GM23248 (cell line): ENCODE measurements at places on chromosomes 7 and 10. TPM values are rescaled to one million over a fixed set of nuclear protein-coding genes. Genes with fewer than 3 reads are reported as not detected.

- H3K4me1 ChIP-seq, result peaks cover 14% of the 10 kb centered on the region
- no peak overlapping the region for H3K27ac ChIP-seq
- H3K36me3 ChIP-seq, result no peaks in the 10 kb centered on the region
- no peak overlapping the region for H3K4me3 ChIP-seq
- no peak for DNase-seq
- H3K27me3 ChIP-seq, result no peaks in the 10 kb centered on the region
Observed at GRCh38 chr10:90939116-90939515, 18.2 kb upstream of the ANKRD1 start.

DNA sequence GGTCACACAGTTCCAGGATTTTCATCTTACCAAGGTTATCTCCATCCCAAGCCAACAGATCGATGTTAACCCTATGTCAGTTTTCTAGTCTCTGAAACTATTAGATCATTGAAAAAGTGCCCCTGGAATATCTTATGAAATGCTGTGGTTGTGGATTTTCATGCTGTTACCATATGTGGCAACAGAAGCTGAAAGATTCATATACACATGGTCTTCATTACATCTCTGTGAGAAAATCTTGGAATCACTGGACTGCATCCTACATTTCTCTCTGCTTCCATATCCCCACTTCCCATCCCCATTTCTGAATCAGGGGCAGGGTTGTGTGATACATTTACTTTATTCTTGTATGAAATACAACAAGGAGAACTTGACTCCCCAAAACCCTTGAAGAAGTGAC is 146.1 kb downstream of the SLC16A9 start:
- H3K4me1 ChIP-seq, result peaks cover 7% of the 10 kb centered on the region
- no peaks in the 10 kb centered on the region for H3K27me3 ChIP-seq
- H3K27ac ChIP-seq, result no peak overlapping the region
- no peaks in the 10 kb centered on the region for H3K36me3 ChIP-seq

Gene EVX1
- polyA plus RNA-seq, result not detected in 2 replicates

- H3K4me1 ChIP-seq, result no peaks in the 10 kb centered on the region
- DNase-seq, result peak; percentile 36
- H3K27ac ChIP-seq, result no peak overlapping the region
- H3K4me3 ChIP-seq, result no peak overlapping the region
- H3K27me3 ChIP-seq, result 0 out of 2 replicates have a peak, but pooled peaks cover 8% of the 10 kb centered on the region
Observed at GRCh38 chr7:156932006-156932405, 17.5 kb upstream of the NOM1 start.

- DNase-seq, result no peak
- no peaks in the 10 kb centered on the region for H3K4me1 ChIP-seq
- no peak overlapping the region for H3K27ac ChIP-seq
- H3K36me3 ChIP-seq, result no peaks in the 10 kb centered on the region
- H3K27me3 ChIP-seq, result peaks cover 5% of the 10 kb centered on the region; the same call in 1 of the 2 replicates
Observed at GRCh38 chr7:142628945-142629344, 120.3 kb upstream of the PRSS1 start.

Gene MINPP1
- polyA plus RNA-seq, result 45.7 and 46.0 TPM in 2 replicates

DNA sequence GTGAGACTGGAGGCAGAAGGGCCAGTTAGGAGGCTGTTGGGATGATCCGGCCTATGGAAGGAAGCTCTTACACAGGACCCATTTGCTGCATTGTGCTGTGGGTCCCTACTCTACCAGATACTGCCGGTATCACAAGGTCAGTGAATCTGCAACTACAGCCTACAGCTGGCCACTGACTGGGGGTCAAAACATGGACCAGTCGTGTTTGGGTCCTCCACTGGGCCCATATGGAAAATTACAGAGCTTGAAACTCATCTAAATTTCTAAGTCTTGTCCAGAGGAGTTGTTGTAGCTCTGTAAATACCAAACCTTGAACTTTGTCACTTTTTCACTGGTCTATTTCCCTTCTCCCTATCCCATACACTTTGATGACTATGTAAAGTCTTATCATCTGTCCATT is 5.6 kb upstream of the NUP205 start:
- H3K36me3 ChIP-seq, result no peaks in the 10 kb centered on the region
- H3K4me1 ChIP-seq, result no peaks in the 10 kb centered on the region
- no peak for DNase-seq
- no peak overlapping the region for H3K27ac ChIP-seq
- no peaks in the 10 kb centered on the region for H3K27me3 ChIP-seq

DNA sequence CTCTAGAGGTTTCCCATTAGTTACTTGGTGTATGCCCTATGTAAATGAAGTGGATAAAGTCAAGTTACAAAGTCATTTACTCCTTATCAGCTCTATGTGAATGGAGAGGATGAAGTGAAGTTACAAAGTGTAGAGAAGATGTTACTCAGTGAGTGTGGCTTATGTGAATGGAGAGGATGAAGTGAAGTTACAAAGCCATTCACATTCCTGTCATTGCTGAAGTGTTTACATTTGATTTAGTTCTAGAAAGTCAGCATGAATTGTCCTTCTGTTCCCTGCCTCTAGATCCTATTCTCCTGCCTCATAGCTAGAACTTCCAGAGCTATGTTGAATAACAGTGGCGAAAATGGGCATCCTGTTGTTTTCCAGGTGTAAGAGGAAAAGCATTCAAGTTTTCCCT is 880.1 kb downstream of the DNAJB9 start:
- H3K4me3 ChIP-seq, result no peak overlapping the region
- no peaks in the 10 kb centered on the region for H3K27me3 ChIP-seq
- H3K27ac ChIP-seq, result no peak overlapping the region
- H3K4me1 ChIP-seq, result no peaks in the 10 kb centered on the region

Gene SEC61G
- polyA plus RNA-seq, result 630 and 670 TPM in 2 replicates

Gene COBL
- not detected in 2 replicates for polyA plus RNA-seq

DNA sequence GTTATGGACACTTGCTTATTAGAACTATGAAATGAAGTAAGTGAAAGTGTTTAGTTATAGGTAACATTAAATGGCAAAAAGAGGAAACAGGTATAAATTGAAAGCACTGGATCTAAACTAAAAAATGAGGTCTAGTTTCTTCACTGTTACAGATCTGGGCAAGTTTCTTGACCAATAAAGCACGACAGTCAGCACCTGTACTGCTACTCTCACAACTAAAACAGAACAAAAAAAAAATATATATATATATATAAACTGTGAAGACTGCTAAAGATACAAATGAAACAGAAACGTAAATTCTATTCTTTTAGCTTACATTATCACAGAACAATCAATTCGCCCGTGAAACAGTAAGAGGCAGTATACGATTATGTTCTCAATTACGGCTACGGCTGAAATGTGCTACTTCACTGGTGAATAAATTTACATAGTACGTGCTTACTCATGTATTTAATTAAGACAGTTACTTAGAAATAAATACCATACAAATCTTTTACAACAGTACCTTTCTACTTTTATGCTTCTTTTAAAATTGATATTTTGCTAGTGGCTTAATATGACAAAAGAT is 4.2 kb downstream of the AHR start:
- H3K4me3 ChIP-seq, result peak overlapping the region; percentile 86
- H3K36me3 ChIP-seq, result no peaks in the 10 kb centered on the region
- peak overlapping the region; percentile 62 for H3K27ac ChIP-seq
- H3K4me1 ChIP-seq, result peaks cover 62% of the 10 kb centered on the region
- peak; percentile 84 for DNase-seq

Gene OPN1SW
- polyA plus RNA-seq, result 2.2 and 2.6 TPM in 2 replicates

Gene CLEC2L
- polyA plus RNA-seq, result not detected in 2 replicates

Gene MKRN1
- 71.5 and 71.7 TPM in 2 replicates for polyA plus RNA-seq

Gene PAPOLB
- 0.04 TPM in 1 of 2 replicates, not detected in the other for polyA plus RNA-seq

DNA sequence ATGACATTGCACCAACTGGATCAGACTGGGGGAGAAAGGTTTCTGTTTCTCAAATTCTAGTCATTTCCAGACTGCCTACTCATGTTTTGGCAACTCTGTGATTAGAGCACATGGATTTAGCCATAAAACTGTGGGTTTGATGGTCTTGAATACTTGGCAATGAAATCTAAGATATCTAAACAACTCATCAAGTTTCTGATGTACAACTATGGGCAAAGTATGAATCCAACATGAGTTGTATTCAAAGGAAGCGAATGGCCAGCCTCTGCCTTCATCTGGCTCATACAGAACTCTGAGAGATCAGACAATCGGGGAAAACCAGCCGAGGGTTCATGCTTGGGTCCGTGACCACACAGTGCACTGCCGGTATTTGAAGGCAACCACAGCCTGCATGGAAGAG is 144.3 kb downstream of the ADAM12 start:
- peak; percentile 95 for DNase-seq
- H3K27ac ChIP-seq, result peak overlapping the region; percentile 97
- H3K4me3 ChIP-seq, result peak overlapping the region; percentile 61
- peaks cover 68% of the 10 kb centered on the region for H3K4me1 ChIP-seq

Gene FEZF1
- polyA plus RNA-seq, result not detected in 2 replicates

DNA sequence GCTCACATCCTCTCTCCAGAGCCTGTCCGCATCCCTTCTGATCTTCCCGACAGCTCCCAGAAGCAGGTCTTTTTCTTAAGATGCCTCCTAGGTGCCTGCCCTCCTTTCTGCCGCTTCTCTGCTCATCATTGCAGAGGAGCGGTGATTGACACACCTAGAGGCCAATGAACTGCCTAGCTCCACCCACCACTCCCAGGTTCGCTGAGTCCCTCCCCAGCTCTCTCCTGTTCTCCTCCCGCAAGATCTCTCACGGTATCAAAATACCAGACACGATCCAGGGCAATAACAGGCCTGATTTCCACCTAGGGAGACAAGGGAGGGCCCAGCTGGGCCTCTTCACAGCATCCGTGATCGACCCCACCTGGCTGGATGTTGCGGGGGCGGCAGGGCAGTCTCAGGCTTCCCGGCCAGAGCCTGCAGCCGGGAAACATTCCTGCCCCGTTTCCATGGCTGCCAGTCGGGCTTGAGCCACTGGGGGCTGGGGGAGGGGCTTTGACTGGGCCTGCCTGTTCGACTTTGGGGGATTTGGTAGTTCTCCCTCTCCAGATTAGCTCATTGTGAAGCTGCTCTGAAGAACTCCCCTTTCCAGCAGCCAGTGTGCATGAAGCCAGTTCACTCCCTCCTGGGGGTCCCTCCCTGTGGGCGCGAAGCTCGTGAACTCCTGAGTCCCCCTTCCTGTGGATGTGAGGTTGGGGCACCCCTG is 373.5 kb downstream of the RPS24 start:
- peaks cover 10% of the 10 kb centered on the region; the same call in 1 of the 2 replicates for H3K4me1 ChIP-seq
- DNase-seq, result no peak
- H3K27ac ChIP-seq, result no peak overlapping the region
- no peak overlapping the region for H3K4me3 ChIP-seq
- no peaks in the 10 kb centered on the region for H3K36me3 ChIP-seq

GRCh38 chr7:85897967-85898366 is 711.1 kb upstream of the SEMA3D start:
- no peaks in the 10 kb centered on the region for H3K27me3 ChIP-seq
- no peaks in the 10 kb centered on the region for H3K36me3 ChIP-seq
- DNase-seq, result no peak
- H3K4me1 ChIP-seq, result no peaks in the 10 kb centered on the region
- H3K27ac ChIP-seq, result no peak overlapping the region

- no peaks in the 10 kb centered on the region for H3K4me1 ChIP-seq
- peak; percentile 52 for DNase-seq
- no peaks in the 10 kb centered on the region for H3K36me3 ChIP-seq
- no peak overlapping the region for H3K4me3 ChIP-seq
- no peaks in the 10 kb centered on the region for H3K27me3 ChIP-seq
Observed at GRCh38 chr7:50679218-50680007, 103.3 kb downstream of the GRB10 start.

- peaks cover 4% of the 10 kb centered on the region; the same call in 1 of the 2 replicates for H3K4me1 ChIP-seq
- no peak overlapping the region for H3K4me3 ChIP-seq
- H3K27ac ChIP-seq, result no peak overlapping the region
- no peaks in the 10 kb centered on the region for H3K36me3 ChIP-seq
- H3K27me3 ChIP-seq, result no peaks in the 10 kb centered on the region
Observed at GRCh38 chr10:74875966-74876365, 49.6 kb downstream of the KAT6B start.

GRCh38 chr7:23530405-23530804 is 1.4 kb downstream of the TRA2A start:
- H3K27ac ChIP-seq, result peak overlapping the region; percentile 98
- DNase-seq, result peak; percentile 68
- H3K36me3 ChIP-seq, result no peaks in the 10 kb centered on the region
- H3K27me3 ChIP-seq, result no peaks in the 10 kb centered on the region
- peak overlapping the region; percentile 94 for H3K4me3 ChIP-seq

Gene DDIT4
- 144 and 155 TPM in 2 replicates for polyA plus RNA-seq

GRCh38 chr7:127780489-127780888 is 128.5 kb downstream of the SND1 start:
- no peak for DNase-seq
- H3K36me3 ChIP-seq, result no peaks in the 10 kb centered on the region
- H3K4me3 ChIP-seq, result no peak overlapping the region
- H3K27ac ChIP-seq, result no peak overlapping the region
- H3K4me1 ChIP-seq, result peaks cover 41% of the 10 kb centered on the region

DNA sequence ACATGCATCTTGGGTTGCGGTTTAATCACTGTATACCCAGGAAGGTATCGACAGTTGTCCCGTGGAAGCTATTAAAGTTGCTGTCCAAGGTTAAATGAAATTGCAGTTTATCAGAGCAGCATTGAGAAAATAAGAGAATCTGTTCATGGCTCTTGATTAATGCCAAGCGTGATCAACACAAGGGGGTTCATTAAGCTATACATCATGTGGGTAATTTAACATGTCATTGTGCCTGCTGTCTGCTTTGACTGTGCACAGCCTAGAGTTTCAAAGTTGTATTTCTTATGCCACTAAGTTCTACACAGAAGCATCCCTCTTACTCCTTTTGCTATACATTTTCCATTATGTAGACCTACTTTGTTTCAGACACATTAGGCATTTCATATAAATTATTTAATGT is 74.8 kb upstream of the SP8 start:
- no peaks in the 10 kb centered on the region for H3K27me3 ChIP-seq
- no peak for DNase-seq
- H3K4me3 ChIP-seq, result no peak overlapping the region
- H3K4me1 ChIP-seq, result no peaks in the 10 kb centered on the region
